ENCODE measurements at places on chromosomes 6 and 20.

DNA sequence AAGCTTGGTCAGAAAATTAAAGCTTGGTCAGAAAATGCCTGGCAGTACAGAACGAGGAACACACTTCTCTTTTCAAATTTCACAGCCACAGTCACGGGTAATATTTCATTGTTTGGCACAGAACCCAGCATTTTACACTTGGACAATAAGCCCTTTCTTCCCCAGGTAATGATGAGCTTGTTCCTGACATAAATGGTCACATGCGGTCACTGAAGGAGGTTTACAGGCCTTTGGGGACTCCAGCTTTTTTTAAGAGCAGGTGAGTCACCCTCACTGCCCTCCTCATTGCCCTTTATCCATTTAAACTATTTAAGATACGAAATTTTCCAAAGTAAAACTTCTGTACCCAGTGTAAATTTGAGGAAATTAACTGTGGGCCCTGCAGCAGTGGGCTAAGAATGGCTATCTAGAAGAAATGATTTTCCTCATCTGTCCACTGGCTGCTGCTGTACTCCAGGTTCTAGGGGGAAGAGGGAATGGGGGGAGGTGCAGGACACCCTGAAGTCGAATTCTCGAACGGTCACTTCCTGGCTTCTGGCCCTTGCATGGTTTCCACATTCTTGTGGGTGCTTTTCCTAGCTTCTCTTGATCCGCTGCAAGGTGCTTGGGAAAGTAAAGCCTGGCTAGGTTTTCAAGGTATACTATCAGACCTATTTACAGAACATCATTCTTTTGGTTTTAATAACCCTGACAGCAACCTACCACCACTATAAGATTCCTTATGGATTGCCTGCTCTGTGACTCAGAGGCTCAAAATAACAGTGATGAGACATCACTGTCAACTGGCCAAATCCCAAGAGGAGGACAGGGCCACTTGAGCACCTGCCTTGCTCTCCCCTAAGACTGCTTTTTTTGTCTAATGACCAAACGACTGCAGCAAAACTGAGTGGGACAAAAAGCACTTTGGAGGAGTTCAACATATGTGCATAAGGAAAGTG lies 75.8 kb downstream of the PREP start:
- DNase-seq: no peak

DNA sequence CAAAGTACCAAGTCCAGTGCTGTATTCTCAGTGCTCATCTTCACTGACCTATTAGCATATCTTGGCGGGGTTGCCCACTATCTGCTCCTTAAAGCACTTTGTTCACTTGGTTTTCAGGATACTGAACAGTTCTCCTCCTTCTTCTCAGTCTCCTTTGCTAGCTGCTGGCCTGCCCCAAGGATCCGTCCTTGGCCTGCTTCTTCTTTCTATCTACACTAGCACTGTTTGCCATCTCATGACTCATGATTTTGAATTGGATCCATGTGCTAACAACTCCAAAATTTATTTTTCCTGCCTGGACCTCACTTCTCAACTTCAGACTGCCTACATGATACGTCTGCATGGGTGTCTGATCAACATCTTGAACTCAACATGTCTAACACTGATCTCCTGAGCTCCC lies 15.5 kb downstream of the TPD52L1 start:
- no peak for DNase-seq

DNA sequence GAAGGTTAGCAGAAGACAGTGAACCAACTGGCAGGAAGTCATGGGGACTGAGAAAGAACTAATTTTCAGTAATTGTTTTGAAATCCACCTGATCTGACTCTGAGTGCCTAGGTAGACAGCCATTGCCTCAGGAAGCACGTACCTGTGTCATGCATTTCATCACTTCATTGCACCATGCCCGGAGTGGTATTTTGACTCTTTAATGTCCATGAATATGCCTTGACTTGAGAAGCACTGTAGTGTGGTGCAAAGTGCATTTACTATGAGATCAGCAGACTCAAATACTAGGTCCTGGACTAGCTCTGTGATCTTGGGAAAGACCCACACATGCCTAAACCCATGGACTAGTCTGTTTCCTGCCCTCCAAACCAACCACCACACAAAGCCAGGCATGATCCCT lies 370.9 kb upstream of the MARCKS start:
- DNase-seq: no peak

DNA sequence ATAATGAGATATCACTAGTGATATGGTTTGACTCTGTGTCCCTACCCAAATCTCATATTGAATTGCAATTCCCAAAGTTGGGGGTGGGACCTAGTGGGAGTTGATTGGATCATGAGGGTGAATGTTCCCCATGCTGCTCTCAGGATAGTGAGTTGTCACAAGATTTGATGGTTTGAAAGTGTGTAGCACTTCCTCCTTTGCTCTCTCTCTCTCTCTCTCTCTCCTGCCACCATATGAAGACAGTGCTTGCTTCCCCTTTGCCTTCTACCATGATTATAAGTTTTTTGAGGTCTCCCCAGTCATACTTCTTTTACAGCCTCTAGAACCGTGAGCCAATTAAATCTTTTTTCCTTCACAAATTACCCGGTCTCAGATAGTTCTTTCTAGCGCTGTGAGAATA lies 1002.0 kb upstream of the ADGRB3 start:
- no peak for DNase-seq

- no peak for DNase-seq
Measured at GRCh38 chr6:117276778-117277316, 11.5 kb downstream of the VGLL2 start.

Data from D721Med (cell line).